8988T (cell line): ENCODE measurements at places on chromosomes 2 and 18.

- DNase-seq, result no peak
These were observed 172.9 kb downstream of the WDR7 start for GRCh38 chr18:56823986-56824565.

- DNase-seq, result peak; percentile 88
These were observed at the start of gene HJURP for GRCh38 chr2:233854241-233854981. Gene HJURP (minus strand): TSS chr2:233854535. CDS start chr2:233854500, 35 bp downstream.

- DNase-seq, result no peak
These were observed 45.5 kb downstream of the RNF152 start for GRCh38 chr18:61847164-61847791.

GRCh38 chr18:78717766-78718150, 261.9 kb upstream of the SALL3 start:
- no peak for DNase-seq

- no peak for DNase-seq
These were observed 25.8 kb downstream of the ZC3H6 start for GRCh38 chr2:112301171-112301584.

DNA sequence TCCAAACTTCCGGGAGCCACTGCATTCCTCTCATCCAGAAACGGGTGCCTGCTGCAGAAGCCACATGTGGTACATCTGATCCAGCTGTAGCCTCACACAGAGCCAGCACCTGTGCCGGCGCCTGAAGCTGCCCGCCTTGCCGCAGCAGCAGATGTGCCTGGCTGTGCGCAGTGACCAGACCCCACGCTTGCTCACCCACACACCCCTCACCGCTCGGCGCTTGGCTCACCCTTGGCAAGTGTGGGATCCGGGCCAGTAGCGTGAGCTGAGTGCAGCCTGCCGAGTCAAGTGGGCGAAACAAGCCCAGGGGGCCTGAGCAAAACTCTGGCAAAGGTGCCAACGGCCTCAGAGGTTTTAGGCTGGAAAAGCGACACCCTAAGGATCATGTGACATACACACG, 220.1 kb upstream of the TMEFF2 start:
- DNase-seq, result no peak

- peak; percentile 73 for DNase-seq
These were observed 1.5 kb downstream of the EPAS1 start for GRCh38 chr2:46298522-46299353.

DNA sequence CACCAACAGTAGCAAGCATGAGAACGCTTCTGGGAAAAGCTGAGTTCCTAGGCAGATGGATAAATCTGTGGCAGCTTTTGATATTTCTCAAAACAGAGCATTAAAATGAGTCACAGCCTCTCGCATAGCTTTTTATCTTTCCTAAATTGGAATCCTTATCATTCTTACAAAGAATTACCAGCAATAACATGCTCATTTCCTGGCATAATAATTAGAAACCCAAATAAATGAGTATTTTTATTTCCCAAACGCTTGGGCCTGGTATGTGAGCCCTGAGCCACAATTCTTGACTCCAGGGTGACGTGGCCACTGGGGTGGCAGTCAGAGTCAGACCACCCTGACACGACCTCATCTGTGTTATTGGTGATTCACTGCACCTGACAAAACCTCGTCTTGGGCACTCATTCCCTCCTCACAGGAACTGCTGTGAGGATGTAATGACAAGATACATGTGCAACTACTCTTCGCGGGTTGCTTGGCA, 210.7 kb downstream of the ARL4C start:
- no peak for DNase-seq

GRCh38 chr2:48114256-48114655, 208.0 kb upstream of the FBXO11 start:
- DNase-seq, result no peak

DNA sequence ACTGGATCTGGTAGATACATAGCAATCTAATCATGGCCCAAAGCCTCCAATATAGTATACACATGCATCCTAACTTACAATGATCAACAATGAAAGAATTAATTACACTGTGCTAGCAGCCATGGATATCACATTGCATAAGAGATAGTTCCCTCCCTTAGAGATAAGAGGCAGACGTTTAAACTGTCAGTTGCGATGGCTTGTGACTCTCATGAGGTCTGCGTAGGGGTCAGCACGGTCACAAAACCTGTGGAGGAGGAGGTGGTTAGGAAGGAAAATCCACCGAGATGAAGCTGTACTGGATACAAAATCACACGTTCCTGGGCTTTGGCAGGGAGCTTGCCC, 800 bp upstream of the RALB start:
- no peak for DNase-seq

DNA sequence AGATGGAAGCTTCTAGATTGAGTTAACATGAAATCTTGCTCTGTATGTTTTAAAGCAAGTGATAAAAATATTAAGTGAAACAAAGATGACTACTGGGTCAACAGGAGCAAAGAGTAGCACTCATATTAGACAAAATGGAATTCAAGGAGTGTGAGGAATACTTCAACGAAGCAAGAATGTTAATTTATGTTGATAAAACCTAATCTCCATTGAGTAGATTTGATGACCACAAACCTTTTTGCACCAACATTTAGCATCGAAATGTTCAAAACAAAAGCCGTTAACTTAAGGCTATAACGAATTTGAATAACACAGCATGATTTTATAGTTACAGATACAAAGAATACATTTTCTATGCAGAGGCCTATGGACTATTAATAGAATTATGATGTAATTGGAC, 35.7 kb downstream of the MRPS9 start:
- no peak for DNase-seq

- DNase-seq, result no peak
These were observed 87.4 kb upstream of the PTPRM start for GRCh38 chr18:7479756-7480155.

- DNase-seq, result no peak
These were observed 299.0 kb upstream of the HS6ST1 start for GRCh38 chr2:128617661-128618060.

GRCh38 chr2:68744366-68744912, 9.8 kb downstream of the ARHGAP25 start:
- DNase-seq, result no peak

GRCh38 chr2:38959938-38960608, 70.4 kb downstream of the ARHGEF33 start:
- DNase-seq, result no peak

DNA sequence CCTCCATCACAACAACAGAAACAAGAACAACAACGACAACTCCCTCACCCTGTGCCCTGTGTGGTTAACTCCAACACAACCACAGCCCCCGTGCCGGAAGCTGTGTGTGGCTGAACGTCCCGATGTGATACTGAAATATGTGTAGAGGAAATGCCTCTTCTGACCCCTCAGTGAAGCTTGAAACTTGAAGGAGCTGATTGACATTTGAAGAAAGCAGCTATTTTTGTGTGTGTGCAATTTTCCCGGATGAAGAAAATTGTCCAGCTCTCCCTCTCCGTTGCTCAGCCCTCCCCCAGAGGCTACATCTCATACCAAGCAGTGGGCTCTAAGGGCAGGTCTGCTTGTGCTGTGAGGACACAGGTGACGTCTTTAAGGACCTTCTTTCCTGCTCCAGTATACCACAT, 173.8 kb downstream of the ICOS start:
- DNase-seq, result no peak

DNA sequence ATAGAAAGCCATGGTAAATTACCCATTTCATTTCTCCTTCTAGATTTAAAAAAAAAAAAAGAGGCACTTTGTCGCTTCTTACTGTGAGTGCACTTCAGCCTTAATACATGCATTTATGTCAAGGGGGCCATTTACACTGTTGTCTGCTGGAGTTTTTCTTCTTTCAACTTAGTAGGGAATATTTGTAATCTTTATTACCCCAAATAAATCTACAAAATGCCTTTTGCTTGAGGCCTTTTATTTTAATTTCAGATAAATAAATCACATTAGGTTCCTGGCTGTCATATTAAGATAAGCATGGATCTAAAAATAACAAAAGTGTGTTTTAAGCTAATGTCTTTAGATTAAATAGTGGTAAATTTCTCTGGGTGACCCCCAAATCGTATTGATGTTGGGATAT, 276.0 kb downstream of the NCKAP5 start:
- no peak for DNase-seq

- no peak for DNase-seq
These were observed 166.6 kb upstream of the HNMT start for GRCh38 chr2:137797641-137798040.

DNA sequence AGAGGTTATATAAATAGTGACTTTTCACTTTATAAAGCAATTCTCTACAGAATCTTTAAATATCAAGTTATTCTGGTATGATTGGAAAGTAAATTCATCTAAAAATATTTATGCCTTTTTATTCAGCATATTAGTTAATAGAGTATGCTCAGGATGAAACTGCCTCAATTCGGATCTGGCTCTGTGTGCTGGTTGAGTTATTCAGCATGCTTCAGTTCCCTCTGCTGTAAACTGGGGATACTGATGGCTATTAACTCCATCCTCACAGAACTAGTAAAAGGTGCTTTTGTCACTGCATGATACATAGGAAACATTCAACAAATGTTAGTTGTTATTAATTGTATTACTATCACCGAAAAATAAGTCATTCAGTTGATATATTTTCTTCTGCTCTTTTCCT, 250.3 kb downstream of the NRXN1 start:
- DNase-seq, result no peak

DNA sequence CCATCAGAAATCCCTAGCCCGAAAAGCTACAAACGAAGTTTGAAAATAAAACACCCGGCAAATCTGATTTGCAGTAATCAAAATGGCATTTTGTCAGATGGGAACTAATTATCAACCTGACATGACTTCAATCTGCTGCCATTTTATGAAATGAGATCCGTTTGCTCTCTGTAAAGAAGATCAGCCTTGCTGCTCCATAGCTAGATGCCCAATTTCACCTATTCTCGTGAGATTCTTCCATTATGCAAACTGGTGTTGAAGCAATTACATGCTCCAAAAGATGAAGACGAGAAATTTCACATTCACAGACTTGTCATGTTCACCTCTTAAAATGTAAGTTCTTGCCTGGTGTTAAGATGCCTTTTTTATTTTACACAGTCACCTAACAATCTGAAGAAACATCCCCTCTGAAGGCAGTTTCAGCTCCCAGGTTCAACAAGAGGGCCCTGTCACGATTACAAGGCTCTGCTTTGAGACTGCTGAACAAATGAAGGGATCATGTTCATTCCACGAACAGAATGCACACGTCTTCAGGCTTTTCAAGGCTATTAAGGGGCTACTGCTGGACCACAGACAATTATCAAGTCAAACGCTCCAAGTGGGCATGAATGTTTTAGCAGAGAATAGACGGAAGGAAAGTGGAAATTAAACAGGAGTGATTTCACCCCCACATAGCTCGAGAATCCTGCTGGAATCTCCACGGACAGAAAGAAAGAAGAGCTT, 172.6 kb upstream of the PID1 start:
- no peak for DNase-seq

GRCh38 chr2:104236491-104236890, 617.4 kb upstream of the POU3F3 start:
- no peak for DNase-seq

DNA sequence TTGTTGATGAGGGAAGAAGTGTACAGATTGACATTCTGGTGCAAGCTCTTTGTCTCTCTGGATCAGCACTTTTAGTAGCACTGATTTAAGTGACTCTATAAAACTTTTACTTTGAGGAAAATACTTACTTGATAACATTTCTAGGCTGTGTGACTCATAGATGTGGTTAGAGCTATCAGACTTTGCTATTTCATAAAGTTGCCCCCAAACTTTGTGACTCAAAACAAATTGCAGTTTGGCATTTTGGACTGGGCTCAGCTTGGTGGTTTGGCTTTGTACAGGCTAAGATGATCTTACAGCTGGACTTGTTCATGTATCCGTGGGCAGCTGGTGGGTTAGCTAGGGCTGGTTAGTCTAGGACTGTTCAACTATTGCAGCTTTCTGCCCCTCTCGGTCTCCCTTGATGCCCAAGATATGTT, 42.1 kb upstream of the GLS start:
- no peak for DNase-seq

DNA sequence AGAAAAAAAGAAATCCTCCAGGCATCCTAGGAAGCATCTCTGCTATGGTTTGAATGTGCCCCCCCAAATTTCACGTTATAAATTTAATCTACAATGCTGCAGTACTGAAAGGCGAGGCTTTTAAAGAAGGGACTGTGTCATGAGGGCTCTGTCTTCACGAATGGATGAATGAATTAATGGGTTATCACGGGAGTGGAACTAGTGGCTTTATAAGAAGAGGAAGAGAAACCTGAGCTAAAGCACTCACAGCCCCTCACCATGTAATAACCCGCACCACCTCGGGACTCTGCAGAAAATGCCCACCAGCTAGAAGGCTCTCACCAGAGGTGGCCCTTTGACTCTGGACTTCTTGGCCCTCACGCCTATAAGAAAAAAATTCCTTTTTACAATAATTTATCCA, 27.6 kb downstream of the RNU4ATAC start:
- no peak for DNase-seq

- no peak for DNase-seq
These were observed 101.7 kb downstream of the COBLL1 start for GRCh38 chr2:164739966-164740365.

DNA sequence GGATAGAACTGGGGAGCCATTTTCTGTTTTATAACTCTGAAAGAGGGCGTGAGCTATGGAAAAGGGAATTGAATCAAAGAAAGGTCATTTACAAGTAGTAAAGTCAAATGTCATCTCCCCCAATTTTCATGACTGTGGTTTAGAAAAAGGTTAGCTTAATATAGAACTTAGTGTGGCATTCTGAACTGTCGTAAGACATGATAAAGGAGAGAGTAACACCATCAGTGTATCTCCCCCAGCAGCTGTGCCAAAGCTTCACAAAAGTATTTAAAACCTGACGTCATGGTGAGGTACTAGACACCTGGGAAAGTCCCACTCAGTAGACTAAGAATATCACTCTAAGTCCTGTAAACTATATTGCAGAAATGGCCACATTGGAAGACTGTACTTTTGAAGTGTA, 5.8 kb upstream of the IKZF2 start:
- DNase-seq, result no peak

DNA sequence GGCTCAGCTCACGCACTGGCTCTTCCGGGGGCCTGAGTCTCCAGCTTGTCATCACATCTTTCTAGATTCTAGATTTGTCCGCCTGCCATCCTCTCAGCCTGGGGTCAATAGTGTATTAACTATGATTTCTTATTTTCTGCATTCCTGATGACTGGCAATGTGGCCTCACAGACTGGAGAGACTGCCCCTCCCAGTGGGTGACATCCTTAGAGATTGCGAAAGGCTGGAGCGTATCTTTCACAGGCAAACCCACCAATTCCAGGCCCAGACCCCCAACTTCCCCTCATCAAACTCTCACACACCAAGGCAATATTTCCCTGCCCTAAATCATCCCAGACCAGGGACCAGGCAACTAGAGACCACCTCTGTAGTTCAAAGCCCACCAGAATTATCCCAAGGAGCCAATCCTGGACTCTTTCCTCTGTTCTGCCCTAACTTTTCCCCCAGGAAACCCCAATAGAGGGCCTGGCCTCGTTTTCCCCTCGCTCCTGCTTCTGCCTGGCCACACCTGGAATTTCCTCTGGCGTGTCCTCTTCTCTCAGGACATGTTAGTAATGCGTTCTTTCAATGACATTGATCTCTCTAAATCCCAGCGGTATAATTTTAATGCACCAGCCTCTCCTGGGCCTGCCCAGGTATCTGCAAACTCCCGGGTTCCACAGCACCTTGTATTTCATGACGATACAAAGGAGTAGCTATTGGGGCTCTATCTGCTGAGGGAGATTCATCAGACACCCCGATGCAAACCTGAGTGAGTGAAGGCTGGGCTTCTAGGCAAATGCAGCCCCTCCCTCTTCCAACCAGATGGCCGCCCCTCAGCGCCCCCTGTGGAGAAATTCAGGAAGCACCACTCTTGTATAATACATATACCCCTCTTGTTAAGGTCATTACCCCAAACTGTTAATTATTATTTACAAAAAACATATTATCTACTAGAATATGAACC, 2.4 kb upstream of the KCNF1 start:
- DNase-seq, result no peak

- no peak for DNase-seq
These were observed 179.8 kb downstream of the NEDD4L start for GRCh38 chr18:58223717-58224424.
